Posterior vena cava (tissue), 2 donors: ENCODE measurements at places on chromosomes 5 and 9. TPM values are rescaled to one million over a fixed set of nuclear protein-coding genes. Genes with fewer than 3 reads are reported as not detected.
A peak's percentile ranks its signal among the peaks of the same experiment; 100 is the strongest.

TAF11L6 gene
- total RNA-seq = not detected

ADRB2 gene
- total RNA-seq = 2.1 TPM

DOCK8 gene
- 17.9 TPM for total RNA-seq

SPOCK1 gene
- total RNA-seq = 106 TPM

DMGDH gene
- 1.7 TPM for total RNA-seq

ACTBL2 gene
- not detected for total RNA-seq

ZNF454 gene
- 2.3 TPM for total RNA-seq

PFN3 gene
- not detected for total RNA-seq

FAM200C gene
- total RNA-seq = 4.8 TPM

AK8 gene
- 1.3 TPM for total RNA-seq

SEMA6A gene
- 24.9 TPM for total RNA-seq

CCDC183 gene
- 0.29 TPM for total RNA-seq

DNA sequence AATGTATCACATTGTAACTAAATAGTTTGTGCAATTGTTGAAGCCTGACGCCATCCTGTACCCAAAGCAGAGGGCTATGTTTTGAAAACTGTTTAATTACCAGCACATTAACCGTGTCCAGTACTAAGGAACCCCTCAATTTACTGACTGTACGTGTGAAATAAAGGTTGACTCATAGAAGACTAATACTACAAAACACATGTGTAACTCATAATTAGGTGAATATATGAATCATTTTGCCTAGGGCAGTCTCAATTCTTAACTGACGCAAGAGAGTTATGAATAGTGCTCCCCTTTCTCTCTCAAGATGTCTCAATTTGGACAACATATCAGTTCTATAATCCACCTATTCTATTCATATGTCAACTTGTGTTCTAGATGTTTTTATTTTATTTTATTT, 558.4 kb downstream of the PRDM9 start:
- no peak for DNase-seq

GRCh38 chr9:75896193-75896592, 5.7 kb downstream of the PCSK5 start:
- no peak for DNase-seq

- DNase-seq = no peak
Measured at GRCh38 chr5:57441557-57441956, 41.1 kb downstream of the ACTBL2 start.

GRCh38 chr9:124617477-124618141, 110.4 kb upstream of the NR5A1 start:
- DNase-seq = peak; percentile 93

- DNase-seq = no peak
Measured at GRCh38 chr5:141574122-141574510, 44.7 kb downstream of the DIAPH1 start.

DNA sequence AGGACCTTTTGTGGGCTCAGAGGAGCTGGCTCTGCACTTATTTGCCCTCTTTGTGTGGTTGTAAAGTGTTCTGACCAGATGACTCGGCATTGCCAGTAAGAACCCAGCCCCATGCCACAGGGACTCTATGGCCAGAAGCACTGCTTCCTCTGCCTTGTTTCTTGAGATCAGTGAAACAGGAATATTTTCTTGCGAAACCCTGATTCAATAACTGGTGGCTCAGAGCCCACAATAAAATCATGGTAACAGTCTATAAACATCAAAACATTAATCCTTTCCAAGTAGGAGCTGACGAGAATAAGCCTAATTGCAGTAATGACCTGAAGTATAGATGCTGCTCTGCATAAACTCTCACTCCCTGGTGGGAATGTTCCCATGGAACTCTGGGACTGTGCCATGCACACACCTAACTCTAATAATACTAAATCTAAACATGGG, 344.3 kb downstream of the ZNF608 start:
- no peak for DNase-seq

DNA sequence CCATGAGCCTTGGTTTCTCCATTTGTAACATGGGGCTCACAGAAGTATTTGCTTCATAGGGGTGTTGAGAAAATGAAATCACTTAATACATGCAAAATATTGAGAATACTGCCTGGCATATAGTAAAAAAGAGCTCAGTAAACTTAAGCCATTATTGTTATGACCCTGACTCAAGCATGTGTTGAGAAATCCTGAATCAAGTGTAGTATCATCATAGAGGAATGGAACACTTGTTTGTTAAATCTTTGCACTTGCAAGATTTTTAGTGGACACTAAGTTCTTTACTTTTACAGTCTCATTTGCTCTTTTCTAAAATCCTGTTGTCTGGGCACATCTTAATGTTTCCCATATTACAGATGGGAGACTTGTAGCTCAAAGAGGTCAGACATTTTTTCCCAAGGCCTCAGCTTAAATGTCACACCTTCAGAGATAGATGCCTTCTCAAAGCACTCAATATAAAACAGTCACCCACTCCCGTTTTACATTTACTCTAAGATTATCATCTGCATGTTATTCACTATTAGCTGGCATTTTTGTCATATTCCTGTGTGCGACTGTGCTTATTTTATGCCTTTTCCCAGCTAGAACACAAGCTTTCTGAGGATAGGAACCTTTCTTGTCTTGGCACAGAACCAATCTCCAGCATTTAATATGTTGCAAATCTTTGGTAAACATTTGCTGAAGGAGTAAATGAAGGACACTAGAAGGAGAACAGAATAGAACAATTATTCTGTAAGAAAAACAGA, 250.0 kb upstream of the TNC start:
- DNase-seq = no peak

DNA sequence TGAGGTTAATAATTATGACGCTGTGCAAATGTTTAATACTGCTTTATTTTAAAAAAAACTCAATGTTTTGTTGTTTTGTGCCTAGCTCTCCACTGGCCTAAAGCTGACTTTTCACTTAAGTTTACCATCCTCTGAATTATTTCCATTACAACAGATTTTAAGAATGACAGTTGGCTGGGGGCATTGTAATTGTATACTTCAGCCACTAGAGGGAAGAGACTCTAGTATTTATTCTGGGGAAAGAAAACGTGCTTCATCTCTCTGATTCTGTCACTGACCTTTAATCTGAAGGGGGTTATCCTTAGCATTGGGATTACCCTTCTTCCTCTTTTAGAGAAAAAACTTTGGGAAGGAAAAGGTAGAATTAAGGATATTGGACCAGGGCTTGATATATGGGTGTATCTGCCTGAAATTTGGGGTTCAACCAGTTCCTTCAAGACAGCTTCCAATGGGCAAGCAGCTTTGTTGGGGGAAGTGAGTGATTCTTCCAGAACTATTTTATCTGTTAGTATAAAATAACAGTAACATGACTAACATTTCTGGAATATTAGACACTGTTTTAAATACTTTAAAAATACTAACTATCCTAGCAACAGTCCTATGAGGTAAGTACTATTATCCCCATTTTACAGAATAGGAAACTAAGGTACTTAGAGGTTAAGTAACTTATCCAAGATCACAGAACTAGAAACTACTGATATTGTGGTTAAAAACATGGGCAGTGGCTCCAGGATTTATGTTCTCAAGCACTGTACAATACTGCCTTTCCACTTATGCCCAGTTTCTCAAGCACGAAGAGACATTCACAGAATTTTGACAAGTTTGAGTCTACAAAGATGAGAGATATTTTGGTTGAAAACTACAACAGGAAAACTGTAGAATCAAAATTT, 208.4 kb downstream of the CD180 start:
- no peak for DNase-seq

DNA sequence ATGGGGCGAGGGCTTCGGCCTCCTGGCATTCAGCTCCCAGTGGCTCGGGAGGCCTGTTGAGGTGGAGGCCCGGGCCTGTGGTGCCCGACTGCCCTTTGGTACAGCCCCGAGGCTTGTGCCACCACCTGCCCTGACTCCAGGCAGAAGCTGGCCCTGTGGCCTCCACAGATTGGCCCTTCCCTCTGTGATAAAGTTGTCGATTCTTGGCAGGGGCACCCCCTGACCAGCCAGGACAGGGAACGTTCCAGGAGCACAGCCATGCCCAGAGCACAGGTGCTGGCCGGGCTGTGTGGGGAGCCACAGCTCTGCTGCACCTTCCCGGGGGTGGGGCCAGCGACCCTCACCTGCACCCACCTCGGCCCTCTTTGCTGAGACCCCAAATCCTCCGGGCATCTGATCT, 32.7 kb downstream of the SLC6A18 start:
- DNase-seq = no peak

DNA sequence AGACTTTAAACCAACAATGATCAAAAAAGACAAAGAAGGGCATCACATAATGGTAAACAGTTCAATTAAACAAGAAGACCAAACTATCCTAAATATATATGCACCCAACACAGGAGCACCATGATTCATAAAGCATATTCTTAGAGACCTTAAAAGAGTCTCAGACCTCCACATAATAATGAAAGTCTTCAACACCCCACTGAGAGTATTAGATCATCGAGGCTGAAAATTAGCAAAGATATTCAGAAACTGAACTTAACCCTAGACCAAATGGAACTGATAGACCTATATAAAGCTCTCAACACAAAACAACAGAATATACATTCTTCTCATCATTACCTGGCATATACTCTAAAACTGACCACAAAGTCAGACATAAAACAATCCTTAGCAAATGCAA, 11.7 kb upstream of the SPINK14 start:
- DNase-seq = no peak

DNA sequence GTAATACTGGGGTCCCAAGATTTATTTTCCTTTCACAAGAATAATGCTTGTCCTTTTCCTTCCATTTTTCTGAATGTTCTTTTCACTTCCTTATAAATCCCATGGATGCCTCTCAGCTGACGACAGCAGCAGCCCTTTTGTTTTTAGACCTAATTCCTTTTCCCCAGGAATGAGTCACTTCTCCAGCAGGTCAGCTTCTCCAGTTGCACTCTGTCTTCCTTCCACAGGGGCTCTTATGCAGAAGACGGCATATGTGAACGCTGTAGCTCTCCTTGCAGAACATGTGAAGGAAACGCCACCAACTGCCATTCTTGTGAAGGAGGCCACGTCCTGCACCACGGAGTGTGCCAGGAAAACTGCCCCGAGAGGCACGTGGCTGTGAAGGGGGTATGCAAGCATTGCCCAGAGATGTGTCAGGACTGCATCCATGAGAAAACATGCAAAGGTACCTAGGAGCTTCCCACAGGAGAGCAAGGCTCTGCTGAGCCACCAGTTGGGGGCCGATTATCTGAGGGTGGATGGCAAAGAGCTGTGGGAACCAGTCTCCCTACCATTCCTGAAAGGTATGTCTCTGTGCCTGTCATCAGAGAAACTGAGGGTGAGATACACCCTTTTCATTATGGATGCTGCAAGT, 72.9 kb downstream of the RFK start:
- DNase-seq = no peak

DNA sequence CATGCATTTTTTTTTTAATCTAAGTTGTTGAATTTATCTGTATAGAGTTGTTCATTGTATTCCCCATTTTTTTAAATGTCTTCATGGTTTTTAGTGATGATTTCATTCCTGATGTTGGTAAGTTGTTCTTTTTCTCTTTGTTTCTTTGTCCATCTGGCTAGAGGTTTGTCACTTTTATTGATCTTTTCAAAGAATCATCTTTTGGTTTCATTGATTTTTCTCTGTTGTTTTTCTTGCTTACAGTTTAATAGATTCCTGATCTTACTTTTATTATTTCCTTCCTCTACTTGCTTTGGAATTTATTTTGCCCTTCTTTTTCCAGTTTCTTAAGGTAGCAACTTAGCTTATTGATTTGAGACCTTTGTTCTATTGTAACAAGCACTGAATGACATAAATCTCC, 114.2 kb downstream of the AOPEP start:
- DNase-seq = no peak

- DNase-seq = no peak
Measured at GRCh38 chr5:76546497-76547102, 76.6 kb downstream of the F2RL2 start.

DNA sequence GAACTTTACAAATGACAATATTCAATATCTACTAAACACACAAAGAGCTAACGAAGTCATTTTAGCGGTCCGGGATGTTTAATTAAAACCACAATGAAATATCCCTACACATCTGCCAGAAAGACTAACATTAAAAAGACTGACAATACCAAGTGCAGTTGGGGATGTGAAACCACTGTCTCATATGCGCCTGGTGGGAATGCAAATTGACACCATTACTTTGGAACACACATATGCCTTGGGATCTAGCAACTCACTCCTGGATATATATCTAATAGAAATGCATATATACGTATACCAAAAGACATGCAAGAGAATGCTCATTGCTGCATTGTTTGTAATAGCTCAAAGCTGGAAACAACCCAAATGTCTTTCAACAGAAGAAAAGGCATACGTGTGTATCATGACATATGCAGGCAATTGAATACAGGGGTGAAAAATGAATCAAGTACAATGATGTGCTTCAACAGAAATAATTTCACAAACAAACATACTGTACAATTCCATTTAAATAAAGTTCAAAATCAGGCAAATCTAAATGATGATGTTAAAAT, 153.3 kb downstream of the CARTPT start:
- DNase-seq = no peak

DNA sequence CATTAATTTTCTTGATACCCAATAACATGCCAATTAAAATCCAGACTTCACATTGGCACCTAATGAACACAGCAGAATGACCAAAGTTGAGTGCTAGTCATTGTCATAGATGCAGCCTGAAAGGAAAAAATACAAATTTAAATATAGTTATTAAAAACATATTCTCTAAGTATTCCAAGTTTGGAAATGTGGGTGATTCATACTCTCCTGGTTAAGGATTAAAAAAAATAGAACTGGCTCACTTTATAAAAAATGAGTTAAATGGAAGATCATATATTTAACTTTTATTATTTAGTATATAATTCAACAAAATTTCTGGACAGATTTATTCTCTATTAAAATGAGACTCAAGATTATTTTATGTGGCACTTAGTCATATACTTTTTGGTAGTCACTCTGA, 33.2 kb upstream of the RICTOR start:
- no peak for DNase-seq

- no peak for DNase-seq
Measured at GRCh38 chr5:43680286-43680685, 77.3 kb downstream of the NNT start.

DNA sequence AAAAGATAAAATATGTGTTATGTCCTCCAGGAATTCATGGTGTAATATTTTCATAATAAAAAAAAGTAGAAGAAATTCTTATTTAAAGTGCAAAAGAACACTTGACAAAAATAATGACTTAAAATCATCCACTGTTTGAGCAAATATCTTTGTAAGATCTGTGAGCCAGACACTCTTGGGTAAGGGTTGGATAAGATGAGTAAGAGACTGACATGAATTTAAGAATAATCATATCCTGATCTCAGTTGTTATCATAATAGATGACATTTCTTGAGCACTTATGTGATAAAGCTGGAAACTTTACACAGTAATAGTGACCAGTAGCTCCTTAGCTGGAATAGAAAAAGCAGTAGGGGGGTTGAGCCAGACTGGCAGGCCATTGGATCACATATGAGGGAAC, 40.0 kb upstream of the ADRB2 start:
- DNase-seq = no peak

GRCh38 chr9:87503927-87504326, 6.3 kb downstream of the DAPK1 start:
- no peak for DNase-seq

GRCh38 chr9:22469928-22470544, 23.4 kb downstream of the DMRTA1 start:
- no peak for DNase-seq
